ENCODE measurements at places on chromosomes 6 and 20.

- DNase-seq = no peak
These were observed 34.5 kb upstream of the TSPYL1 start for GRCh38 chr6:116314218-116314617.

DNA sequence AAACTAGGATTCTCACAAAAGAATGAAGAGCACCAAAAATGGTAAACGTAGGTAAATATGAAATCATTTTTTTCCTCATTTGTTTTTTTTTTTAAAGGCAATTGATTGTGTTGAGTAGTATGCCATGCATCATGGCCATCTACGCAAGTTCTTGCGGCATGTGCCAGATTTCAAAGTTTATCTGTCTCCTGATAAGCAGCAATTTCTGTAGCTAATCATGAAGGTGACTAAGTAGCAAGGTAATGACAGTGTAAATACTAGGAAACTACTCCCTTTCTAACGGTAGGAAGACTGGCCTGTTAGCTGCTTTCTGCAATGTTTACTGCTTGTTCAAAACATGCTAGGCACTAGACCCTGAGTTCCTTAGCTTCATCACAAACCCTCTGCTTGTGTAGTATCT, 13.4 kb upstream of the LY86 start:
- DNase-seq = no peak

DNA sequence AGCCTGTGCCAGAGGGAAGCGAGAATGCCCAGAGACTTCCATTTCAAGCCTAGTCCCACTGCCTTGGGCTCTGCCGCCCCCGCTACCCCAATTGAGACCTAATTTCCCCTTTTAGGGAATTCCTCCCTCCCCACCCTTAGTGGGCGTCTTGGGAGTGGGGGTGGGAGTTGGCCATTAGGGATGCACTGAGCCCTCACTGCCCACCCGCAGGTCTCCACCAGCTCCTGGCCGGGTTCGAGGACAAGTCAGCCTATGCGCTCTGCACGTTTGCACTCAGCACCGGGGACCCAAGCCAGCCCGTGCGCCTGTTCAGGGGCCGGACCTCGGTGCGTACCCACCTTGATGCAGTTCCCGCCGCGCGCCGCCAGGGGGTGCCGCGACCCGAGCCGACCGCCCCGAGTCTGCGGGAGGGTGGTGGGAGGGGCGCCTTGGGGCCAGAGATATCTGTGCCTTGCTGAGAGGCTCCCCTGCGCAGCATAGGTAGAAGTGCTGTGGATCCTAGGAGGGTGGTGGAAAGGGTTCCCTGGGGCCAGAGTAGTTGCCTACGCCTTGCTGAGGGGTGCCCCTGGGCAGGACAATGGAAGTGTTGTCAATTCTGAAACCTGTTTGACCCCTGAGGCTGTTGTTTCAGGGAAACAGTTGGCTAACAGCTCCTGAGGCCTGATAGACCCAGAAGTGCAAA, 9.2 kb downstream of the ITPA start:
- no peak for DNase-seq

- no peak for DNase-seq
These were observed 321.2 kb downstream of the GJA1 start for GRCh38 chr6:121756666-121757065.

DNA sequence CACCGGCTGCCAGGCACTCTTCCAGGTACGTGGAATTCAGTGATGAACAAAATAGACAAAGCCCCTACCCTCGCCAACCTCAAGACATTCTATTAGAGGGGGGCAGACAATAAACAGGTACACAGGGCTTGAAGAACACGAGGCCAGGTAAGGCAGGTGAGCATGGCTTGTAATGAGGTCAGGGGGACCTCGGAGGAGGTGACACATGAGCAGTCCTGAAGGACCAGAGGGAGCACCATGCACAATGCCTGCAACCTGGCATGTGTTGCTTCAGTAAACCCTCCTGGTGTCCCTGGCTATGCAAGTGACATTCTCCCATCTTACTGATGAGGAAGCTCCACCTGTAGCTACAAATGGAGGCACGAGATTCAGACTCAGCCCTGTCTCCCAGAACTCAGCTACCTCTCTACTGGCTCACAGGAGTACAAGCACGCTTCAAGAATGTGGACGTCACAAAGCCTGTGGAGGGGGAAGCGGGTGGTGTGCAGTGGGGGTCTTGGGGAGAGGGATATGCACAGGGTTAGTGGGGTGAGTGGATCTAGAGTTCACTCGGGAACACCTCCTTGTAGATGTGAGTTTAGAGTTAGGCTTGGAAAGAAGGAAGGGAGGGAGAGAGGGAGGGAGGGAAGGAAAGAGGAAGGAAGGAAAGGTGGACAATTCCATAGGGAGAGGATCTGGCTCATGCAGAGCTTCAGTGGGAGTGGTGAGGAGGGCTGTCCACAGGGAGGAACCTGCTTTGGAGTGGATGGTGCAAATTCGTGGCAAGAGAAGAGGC, 7.6 kb upstream of the MAPK13 start:
- DNase-seq = no peak

DNA sequence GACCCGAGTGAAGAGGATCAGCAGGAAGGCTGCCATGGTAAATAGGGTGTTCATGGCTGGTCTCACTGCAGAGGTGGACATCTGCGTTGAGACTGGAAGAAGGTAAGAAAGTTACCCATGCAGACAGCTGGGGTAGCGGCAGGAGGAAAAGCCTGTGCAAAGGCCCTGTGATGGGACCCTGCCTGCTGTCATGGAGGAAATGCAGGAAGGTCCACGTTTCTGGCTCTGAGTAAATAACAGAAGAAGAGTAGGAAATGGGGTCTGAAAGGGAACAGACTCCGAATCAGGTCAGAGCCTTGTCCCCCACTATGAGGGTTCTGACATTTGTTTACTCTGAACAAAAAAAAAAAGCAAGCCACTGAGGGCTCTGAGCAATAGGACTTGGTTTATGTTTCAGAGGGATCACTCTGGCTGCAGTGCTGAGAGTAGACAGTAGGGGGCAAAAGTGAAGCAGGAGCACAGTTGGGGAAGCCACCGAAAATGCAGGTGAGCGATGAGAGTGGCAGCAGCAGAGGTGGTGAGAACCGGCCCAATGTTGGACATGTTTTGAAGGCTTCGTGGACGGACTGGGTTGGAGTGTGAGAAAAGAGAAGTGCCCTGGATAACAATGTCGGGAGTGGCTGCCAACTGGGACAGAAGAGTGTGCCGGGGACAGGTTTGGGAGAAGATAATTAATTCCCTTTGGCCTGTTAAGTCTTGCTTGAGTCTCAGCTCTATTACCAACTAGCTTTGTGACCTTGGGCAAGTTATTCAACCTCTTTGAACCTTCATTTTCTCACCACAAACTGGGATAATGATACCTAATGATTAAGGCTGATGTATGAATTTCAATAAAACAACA, 57.9 kb upstream of the MAP7 start:
- peak; percentile 18 for DNase-seq

- DNase-seq = no peak
These were observed 763 bp downstream of the C6orf47 start for GRCh38 chr6:31659649-31660380.

Measured in GOT3 (cell line).